ENCODE measurements at places on chromosomes 16 and 17.

- DNase-seq: no peak
These were observed 2.3 kb downstream of the RAB37 start for GRCh38 chr17:74739227-74739831.

- DNase-seq: peak; percentile 58
These were observed 81.9 kb upstream of the HNF1B start for GRCh38 chr17:37826497-37827430.

DNA sequence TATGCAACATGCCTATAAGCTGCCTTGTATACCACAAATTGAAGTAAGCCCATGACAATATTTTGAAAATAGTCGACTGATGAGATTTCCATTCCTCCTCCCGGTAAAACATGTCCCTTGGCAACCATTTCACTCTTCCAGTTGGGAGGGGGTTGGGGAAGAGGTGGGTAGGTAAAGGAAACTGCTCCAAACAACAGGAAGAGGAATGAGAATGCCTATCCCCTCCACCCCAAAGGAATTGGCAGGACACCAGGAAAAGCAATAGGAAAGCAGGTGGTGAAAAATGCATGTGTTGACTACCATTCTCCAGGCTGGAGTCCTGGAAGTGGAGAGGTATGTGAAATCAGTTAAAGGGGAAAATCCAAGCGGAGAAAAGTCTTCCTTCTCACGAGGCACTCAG lies 455.9 kb upstream of the PSMD7 start:
- DNase-seq: no peak

DNA sequence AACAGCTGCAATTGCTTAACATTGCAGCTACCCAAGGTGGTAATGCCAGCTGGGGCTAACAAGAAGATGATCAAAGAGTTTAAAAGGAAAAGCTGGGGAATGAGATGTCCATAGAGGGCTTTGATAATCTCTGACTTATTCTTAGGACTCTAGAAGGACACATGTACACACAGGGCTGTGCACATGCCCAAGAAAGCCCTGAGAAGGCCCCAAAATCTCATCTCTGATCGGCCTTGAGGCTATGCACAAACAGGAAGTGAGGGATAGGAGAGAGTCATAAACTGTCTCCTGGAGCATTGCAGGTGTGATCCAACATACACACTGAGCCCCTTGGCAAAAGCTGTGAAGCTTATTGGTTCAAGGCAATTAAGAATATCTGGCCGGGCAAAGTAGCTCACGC lies 17.2 kb upstream of the RABEP1 start:
- no peak for DNase-seq

- DNase-seq: no peak
These were observed 126.4 kb upstream of the SMURF2 start for GRCh38 chr17:64788286-64789060.

GRCh38 chr17:77496831-77497577 lies 356.2 kb downstream of the SEC14L1 start:
- DNase-seq: no peak

- no peak for DNase-seq
These were observed 4.7 kb downstream of the UMOD start for GRCh38 chr16:20347666-20348364.

- peak; percentile 50 for DNase-seq
These were observed at the start of gene ASPHD1 for GRCh38 chr16:29900102-29900887. TSS of gene ASPHD1 (plus strand) at chr16:29900488. CDS start at chr16:29900972, 484 bp downstream.

DNA sequence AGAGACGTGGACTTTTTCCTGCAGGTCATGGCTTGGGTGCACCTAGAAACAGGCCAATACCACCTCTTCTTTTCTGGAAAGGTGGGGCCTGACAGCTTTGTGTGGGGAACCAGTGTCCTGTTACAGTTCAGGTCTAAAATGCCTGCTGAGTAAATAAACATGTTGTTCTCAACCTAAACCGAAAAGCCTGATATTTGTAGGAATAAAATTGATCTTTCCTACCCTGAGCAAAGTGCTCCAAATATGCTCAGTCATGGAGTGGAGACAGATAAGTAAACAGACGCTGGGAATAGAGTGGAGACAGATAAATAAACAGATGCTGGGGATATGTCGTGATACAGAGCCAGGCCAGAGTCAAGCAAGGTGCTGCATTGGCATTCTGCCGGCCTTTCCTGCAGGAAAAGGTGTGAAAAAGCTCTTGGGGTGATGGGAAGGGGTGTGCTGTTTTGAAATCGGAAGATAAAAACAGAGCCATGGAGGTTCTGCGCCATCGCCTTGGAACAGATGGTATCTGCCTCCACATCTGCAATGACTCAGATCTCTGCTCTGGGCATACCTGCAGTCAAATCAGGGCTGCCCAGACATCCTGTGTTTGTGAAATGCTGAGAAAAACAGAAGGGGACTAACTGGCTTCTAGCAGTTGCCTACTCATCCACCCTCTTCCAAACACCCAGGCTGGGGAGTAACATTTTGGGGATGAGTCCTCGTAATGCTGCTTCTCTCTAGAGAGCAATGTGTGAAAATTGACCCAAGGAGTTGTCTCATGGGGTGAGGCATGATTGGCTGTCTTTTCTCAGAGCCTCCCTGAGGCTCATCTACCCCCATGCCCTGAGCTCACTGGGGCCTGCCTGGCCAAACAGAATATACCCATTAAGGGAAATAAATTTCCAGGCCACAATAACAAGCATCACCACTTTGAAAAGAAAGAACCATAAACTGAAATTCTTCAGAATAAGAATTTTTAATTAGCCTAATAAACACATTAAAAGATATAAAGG lies 16.8 kb upstream of the TRPV2 start:
- peak; percentile 9 for DNase-seq

DNA sequence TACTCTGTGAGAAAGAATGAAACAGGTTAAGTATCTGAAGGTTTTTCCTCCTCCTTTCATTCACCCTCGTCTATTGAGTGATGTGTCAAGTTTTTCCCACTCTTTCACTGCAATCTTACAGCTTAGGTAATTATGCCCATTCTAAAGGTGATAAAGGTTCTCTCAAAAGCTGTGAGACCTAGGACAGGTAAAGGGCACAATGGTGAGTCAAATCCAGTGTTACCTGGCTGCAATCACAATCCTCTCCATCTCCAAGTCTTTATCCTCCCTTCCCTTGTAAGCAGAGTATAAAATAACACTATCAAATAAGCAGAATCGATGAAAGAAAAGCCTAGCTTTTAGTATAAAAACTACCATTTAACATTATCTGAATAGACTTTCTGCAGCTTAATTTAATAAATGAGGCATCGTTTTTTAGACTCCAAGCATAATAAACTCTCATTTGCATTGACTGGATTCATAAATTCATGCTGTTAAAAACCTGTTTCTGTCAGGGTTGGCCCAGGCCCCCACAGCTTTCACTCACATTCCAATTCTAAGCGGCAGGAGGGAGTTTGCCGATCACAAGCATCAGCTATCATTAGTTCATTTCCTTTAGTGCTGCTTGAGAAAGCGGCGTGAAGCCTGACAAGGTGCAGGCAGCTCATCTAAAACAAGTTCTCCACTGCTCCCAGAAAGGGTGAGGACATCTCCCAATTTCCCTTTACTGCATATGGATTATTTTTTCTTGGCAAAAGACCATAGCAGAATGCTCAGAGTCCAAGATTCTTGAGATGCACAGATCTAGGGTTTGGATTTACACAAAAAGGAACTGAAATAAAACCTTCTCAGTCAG lies 67.8 kb downstream of the CDH8 start:
- no peak for DNase-seq

GRCh38 chr17:8965394-8966168 lies at the start of gene PIK3R5:
TSS of gene PIK3R5 (minus strand) at chr17:8965707. CDS start at chr17:8911494, 54,213 bp downstream.
- peak; percentile 73 for DNase-seq

GRCh38 chr17:76943781-76944213 lies 75.6 kb downstream of the MGAT5B start:
- DNase-seq: no peak

DNA sequence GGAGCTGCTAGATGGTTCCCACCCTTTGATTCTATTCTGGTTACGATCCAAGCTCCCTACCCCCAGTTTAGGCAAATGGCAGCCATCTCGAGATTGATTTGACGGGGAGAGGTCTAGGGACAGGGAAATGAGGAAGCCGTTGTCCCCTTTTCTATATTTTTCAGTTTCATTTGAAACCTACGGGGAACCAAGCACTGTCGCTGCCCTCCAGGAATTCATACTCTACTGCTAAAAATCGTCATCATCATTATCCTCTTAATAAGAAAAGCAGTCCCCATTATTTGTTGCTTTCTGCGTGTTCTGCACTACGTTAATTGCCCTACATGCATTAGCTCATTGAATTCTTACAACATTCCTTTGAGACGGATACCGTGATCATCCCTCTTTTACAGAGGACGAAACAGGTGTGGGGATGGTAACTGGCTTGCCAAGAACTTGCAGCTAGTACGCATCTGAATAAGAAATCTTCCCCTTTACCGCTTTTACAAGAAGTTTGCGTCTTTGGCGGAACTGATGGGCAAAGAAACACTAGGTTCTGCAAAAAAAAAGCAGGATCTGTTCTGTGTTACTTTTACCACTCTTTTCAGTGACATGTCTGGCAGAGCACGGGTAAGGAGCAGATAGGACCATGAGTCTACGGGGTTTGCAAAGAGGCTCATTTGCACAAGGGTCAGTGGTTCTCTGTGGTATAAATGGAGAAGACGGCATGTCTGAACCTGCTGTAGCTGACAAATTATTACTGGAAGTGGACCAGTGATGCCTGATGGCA lies 1.1 kb downstream of the CCP110 start:
- no peak for DNase-seq

DNA sequence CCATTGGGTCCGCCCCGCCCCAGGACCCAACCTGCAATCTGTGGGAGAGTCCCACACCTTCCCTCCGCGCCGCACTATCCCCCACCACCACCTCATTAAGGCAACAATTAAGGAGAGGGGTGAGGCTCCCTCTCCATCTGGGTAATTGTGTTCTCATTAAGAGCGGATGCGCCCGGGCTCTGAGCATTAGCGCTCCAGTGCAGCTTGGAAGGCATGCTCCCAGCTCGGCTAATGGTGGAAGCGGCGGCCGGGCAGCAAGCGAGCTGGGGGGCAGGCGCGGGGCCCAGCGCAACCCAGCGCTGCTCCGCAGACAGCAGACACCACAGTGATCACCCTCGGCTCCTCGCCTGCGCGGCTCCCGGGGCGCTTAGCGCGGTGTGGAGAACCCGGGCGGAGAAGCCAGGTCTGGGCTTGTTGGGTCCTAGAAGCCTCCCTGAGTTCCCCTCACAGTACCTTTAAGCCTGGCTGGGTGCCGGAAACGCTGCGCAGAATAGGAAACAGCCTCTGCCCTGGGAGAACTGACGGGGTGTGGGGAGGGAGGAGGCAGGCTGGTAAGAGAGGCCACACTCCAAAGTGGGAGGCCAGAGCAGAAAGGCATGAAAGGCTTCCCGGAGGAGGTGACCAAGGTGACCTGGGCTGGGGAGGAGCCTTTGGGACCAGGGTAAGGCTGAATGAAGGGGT lies 6.4 kb downstream of the CBLN1 start:
- DNase-seq: no peak

DNA sequence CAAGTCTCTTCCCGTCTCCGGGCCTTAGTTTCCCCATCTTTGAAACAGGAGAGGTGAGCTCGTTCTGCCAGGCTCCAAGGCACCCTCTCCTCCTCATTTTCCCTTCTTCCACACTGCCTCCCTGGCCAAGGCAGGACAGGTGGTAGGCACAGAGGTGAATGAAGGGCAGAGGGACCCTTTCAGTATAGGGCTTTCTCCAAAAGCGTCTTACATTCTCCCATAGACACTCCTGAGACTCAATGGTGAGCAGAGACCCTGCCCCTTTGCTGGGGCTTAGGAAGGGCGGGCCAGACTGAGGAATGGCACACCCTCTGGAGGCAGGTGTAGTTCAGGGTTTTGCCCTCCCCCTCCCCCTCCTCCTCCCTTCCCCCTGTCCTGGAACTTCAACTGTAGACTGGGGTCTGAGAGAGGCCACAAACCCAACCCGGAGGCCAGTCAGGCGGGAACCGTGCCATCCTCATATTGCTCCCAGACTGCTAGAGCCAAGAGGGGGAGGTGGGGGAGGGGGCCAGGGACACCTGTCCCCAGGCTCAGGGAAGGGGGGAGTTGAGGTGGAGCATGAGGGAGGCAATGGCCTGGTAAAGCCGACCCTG lies 1.9 kb downstream of the PLEKHH3 start:
- DNase-seq: no peak

GRCh38 chr17:29948448-29949215 lies 7.2 kb downstream of the EFCAB5 start:
- DNase-seq: peak; percentile 65

DNA sequence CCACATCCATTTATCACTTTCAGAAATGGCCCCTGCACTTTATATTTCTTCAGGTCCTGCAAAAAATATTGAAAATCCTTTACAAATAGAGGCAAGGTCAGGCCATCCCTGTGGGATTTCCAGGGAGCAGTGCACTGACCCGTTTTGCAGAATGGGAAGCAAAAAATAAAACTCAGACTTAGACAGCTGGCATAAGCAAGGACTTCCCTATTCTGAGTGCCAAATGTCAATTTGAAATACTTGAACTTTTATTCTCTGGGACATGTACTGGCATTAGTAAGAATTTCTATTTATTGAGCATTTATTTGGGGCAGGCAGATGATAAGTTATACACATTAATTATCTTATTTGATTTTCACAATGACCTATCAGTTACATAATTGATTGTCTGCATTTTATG lies 32.4 kb downstream of the PRKCB start:
- DNase-seq: no peak

DNA sequence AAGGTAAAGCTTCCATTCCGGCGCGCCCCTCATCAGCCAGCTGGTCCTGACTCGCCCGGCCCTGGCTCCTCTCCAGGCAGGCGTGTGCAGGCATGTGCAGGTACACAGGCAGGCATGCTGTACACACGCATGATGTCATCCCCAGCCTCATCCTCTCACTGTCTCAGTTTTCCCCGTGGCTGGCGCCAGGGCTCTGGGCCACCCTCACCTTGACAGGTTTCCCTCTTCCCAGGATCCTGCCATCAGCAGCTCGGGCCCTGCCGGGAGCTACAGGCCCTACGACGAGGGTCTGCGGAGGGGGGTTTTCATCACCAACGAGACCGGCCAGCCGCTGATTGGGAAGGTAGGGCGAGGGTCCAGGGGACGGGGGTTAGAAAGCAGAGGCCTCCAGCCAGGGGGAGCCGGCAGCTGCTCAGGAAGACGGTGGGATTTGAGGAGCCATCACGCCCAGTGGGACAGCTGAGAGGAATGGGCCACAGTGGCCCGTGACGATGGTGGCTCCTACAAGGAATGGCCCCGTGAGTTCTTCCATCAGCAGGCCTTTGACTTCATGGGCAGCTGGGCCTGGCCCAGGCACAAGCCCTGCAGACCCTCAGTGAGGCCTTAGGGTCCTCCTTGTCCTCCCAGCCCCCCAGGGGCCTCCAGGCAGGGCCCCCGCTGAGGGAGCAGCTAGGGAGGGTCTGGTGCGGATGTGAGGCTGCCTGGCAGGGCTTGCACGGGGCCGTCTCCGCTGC lies 8.5 kb downstream of the GAA start:
- no peak for DNase-seq

All from GDM1 (cell line).